Left ventricle myocardium inferior (tissue), 1 donor: ENCODE measurements at places on chromosomes 4 and X.

DNA sequence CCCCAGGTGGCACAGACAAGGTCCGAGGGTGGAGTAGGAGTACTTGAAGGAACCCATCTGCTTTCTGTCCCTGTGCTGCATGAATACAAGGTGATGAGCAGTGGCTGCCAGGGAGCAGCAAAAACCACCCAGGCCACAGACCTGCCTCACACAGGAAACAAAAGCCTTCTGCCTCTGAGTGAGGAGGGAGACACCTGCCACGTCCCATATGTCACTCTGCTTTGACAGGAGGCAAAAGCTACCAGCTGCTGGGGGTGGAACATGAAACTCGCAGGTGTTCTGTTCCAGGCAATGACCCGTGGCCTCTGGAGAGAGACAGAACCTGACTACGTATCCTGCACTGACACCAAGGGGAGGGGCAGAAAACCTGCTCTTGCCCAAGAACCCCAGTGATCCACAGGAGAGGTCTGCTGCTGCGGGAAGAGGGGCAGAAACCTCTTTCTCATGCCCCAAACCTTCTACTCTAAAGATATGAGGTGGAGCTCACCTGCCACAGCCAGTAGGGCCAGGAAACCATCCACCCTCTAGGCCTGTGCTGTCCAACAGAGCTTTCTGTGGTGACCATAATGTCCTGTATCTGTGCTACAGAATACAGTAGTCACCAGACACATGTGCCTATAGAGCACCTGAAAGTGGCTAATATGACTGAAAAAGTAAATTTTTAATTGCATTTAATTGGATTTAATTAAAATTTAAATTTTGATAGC lies 172.9 kb downstream of the PRDM5 start:
- no peak for DNase-seq

DNA sequence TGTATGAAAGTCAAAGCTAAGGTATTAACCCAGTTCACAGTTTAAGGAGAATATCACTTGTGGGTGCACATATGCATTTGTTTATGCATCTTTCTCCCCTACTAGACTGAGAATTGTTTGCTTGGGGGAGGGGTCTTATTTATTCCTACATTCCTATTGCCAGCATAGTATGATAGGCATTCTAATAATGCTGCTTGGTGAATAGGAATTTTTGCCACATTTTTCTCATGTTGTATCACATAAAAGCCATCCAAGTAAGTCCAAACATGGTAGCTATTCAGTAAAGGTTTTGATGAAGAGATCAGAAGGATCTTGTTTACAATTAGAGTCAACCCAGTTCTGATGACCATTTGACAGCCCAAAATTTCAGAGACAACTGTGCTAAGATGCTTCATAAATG lies 48.6 kb downstream of the ASB9 start:
- DNase-seq = no peak

DNA sequence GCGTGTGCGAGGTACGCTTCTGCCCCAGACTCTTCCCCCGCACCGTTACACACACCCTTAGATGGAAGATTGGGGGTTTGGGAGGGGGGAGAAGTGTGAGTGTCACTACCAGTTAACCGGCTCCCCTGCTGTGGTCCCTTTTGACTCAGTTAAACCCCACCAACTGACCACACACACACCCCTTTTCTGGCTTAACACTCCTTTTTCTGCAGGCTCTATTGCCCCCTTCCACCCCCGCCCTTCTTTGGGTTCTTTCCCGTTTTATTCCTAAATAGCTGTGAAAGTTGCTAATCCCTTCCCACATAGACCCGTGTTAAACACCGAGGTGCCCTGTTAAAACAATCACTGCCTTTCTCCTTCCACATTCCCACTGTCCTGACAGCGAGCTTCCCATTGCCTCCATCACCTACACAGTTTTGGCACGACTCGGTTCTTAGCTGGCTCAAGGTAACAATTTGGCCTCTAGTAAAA lies 3.7 kb upstream of the NR3C2 start:
- no peak for DNase-seq

- no peak for DNase-seq
Measured at GRCh38 chrX:41956027-41956426, 32.7 kb upstream of the CASK start.

GRCh38 chr4:173442223-173442932 lies 43.5 kb upstream of the SCRG1 start:
- no peak for DNase-seq

GRCh38 chrX:85992811-85993229 lies 54.5 kb downstream of the CHM start:
- DNase-seq = no peak

DNA sequence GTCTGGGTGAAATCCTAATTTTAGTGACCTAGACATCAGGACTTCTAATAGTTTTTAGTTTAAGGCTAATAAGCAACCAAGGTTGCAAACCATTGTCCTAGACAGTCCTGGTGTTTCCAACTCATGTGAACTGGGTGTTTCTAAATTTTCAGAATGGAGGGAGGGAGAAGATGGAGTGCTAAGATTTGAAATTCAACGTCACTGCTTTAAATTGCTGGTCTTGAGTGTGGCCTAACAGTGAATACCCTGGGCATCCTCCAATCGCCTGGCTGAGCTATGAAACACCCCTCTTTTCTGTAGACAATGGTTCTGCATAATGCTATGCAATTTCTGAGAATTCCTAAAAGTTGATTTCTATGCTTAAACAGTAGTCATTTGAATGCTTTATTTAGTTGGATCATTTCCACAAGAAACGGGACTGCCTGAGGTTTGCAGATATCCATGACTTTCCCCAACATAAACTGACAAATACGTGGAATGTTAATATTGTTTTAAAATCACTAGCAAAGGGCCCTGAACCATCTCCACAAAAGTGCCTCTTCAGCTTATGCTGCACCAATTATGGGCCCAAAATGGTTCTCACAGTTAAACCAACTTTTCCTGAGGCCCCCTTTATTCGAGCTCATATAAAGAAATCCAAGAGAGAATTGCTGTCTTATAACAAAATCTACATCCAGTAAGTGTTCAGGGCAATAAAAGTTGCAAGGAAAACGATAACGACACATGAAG lies 1.1 kb downstream of the FBXL5 start:
- DNase-seq = no peak

- DNase-seq = no peak
Measured at GRCh38 chrX:155027509-155028066, 944 bp downstream of the FUNDC2 start.

GRCh38 chr4:90580326-90580725 lies 453.1 kb downstream of the CCSER1 start:
- DNase-seq = no peak

DNA sequence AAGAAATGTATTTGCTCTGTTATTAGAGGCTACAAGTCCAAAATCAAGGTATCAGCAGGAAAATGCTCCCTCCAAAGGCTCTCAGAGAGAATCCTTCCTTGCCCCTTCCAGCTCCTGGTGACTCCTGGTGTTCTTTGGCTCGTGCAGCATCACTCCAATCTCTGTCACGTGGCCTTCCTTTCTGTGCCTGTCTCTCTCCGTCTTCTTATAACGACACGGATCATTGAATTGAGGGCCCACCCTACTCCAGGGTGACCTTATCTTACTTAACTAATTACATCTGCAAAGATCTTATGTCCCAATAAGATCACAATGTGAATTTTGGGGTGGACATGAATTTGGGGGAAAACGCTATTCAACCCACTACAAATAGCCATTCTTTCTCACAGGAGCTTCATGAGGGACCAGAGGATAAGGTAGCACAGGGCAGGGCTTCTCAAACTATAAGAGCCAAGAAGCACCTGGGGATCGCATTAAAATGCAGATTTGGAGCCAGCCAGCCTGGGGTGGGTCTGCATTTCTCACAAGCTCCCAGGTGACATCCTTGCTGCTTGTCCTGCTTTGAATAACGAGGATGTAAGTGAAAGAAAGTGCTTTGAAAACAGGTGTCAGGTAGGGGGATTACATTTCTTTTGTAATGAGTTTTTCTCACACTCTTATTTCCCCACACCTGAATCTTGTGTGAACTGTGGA lies 41.9 kb upstream of the APLN start:
- no peak for DNase-seq

DNA sequence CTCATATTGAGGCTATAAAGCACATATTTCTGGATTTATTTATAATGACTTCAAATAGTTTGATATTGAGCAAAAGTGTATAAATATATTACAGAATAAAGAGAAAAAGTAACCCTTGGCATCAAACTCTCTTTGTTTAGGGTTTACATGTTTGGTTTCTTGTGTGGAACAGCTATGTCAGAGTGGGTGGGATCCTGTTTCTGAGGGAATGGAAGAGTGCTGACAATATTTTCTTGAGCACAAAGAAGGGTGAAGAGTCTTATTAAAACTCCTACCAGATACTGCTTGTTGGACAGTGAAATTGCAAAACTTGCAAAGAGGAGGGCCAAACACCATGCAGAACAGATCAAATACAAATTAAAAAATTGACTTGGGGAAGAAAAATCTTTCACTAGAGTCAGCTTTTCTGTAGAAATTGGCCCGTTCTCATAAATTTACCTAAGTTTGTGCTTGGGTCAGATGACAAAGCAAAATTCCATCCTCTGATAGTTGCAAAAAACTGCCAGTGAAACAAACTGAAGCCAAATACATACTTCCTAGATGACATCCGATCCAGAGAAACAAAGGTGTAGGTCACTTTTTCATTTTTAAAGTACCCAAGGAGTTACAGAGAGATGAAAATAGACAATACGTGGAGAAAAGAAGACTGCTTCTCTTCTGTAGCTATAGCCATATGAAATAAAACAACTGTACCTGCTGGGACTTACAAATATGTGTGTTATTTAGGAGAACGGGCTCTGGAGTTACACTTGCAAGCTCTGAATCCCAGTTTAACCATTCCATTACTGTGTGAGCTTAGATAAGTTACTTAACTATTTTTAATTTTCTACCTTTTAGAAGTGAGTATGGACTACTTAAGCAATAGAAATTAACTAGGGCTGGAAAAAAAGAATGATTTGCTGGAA lies 133.3 kb downstream of the MAML3 start:
- DNase-seq = no peak

GRCh38 chr4:109472343-109472761 lies 38.7 kb downstream of the SEC24B start:
- DNase-seq = no peak

GRCh38 chrX:101397779-101398178 lies 7.0 kb downstream of the RPL36A start:
- DNase-seq = no peak

- no peak for DNase-seq
Measured at GRCh38 chrX:17104433-17104832, 158.0 kb downstream of the REPS2 start.

GRCh38 chrX:137194164-137194563 lies 160.4 kb upstream of the GPR101 start:
- DNase-seq = no peak

- no peak for DNase-seq
Measured at GRCh38 chr4:78971326-78971725, 32.1 kb upstream of the PAQR3 start.

DNA sequence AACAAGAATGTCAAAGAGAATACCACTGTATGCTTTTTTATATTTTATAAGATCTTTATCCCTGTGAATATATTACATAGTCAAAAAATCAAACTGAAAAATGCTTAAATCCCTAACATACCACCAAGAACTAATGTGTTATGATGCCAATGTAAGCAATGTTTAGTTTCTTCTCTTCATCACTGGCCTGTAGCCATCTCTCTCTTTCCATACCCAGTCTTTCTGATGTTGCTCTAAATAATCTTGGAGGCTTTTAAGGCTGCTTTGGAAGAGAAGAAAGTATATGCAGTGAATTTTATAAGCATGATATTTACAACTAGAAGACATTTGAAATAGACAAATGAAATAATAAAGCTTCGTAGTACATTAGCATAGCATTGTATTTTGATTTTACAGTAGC lies 82.9 kb downstream of the NFKB1 start:
- DNase-seq = no peak

- no peak for DNase-seq
Measured at GRCh38 chr4:123939621-123940020, 543.0 kb downstream of the SPRY1 start.

- no peak for DNase-seq
Measured at GRCh38 chr4:31655328-31655727, 935.2 kb downstream of the PCDH7 start.

- no peak for DNase-seq
Measured at GRCh38 chr4:109444182-109444844, 10.7 kb downstream of the SEC24B start.

- no peak for DNase-seq
Measured at GRCh38 chrX:51459125-51459524, 37.3 kb downstream of the NUDT11 start.

- DNase-seq = no peak
Measured at GRCh38 chr4:69523385-69524132, 27.9 kb upstream of the UGT2B4 start.

DNA sequence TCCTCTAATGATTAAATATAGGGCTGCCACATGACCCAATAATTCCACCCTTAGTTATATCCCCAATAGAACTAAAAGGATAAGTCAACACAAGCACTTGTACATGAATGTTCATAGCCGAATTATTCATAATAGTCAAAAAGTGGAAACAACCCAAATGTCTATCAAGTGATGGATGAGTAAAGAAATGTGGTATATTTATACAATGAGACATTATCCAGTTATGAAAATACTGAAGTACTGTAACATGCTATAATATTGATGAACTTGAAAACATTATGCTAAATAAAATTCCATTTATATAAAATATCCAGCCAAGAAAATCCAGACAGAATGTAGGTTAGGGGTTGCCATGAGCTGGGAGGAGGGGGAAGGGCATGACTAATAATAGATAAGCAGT lies 436.7 kb upstream of the AADAT start:
- no peak for DNase-seq

- DNase-seq = no peak
Measured at GRCh38 chrX:78527818-78528217, 131.3 kb downstream of the RTL3 start.

DNA sequence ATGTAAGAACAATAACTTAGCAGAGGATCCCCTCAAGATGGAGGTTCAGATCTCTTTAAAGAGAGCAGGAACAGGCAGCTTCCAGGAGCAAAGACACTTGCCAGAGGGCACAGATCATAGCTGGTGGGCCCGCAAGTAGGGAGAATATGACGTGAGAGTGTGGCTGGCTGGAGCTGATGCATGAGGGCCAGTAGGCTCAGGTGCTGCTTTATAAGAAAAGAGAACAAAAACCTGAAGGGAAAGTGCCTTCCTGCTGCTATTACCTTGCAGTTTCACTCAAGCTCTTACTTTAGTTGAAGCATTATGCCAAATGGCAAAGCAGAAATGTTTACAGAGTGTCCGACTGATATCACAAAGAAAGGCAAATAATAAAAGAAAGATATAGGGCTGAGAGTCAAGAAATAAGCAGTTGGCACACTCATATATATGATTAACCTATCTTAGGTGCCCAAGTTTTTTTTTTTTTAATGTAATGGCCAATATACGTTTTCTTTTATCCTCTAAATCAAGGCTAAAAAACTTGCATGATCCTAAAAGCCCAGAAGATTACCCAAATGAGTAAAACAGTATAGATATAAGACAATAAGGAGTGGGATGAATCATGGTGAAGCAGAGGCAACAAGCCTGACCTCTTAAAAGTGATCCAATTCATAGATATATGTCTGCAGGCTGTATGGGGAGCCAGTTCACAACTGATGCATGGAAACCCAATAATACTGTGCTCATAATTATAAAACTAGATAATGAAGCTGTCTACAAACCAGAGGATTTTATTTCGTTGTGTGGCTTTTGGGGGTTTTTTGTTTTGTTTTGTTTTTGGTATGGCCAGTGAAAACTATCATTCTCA lies 12.6 kb downstream of the NR0B1 start:
- no peak for DNase-seq

GRCh38 chr4:82457266-82457665 lies 26.9 kb downstream of the ENOPH1 start:
- DNase-seq = no peak
